T-helper 2 cell (primary cell): ENCODE measurements at places on chromosomes 6 and 20.

DNA sequence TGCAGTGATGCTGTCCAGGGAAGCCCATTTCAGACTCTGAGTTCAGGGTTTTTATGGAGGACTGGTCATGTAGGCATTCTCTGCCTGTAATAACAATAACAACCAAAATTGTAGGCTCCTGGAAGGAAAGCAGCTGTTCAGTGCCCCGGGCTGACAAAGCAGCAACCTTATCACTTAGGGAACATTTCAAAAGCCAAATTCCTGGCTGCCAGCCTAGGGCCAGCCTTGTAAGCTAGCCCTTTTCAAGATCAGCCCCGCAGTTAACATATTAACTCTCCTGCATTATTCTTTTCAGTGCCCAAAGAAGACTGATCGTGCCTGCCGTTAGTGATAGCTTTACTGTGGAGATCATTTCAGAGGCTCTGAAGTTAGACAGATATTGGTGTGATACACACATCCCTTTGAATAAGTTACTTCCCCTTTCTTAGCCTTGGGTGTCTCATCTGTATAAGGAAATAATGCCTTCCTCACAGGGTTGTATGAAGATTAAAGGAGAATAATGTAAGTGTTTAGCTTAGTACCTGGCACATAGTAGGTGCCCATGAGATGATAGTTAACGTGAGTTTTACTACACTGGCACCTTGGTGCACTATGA lies 44.1 kb downstream of the CTNNBL1 start:
- DNase-seq = no peak

DNA sequence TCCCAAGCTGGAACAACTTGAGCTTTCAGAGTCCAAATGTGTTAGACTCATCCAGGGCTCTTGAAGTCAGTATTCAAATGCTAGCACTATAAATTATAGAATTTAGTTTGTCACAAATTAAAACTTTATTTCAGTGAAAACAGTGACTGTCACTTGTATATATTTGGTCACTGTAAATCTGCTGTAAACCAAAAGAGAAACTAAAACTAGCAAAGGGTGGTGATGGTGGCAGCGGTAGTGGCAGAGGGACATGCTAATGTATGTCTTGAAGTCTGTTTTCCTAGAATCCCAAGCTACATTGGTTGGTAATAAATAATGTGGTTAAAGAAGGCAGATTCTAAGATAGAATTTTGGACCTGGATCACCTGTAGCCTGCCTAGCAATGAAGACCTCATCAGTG lies 140.4 kb upstream of the CENPW start:
- no peak for DNase-seq

DNA sequence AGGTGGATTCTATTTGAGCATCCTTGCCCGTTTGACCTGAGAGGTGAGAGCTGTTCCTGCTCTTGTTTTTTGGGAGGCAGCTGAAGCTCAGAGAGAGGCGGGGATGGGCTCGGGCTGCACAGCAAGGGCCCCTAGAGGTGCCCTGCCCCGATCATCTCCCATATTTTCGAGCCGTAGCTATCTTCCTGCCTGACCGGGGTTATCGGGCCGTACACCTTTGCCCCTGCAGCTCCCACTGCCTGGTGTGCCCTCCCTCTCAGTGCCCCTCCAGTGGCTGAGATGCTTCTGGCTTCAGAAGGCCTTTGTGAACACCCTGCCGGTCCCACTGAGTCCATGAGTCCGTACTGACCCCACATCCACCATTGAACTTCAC lies 6.7 kb downstream of the SRC start:
- DNase-seq = no peak

GRCh38 chr6:139376604-139377218 lies 2.3 kb upstream of the CITED2 start:
- no peak for DNase-seq

DNA sequence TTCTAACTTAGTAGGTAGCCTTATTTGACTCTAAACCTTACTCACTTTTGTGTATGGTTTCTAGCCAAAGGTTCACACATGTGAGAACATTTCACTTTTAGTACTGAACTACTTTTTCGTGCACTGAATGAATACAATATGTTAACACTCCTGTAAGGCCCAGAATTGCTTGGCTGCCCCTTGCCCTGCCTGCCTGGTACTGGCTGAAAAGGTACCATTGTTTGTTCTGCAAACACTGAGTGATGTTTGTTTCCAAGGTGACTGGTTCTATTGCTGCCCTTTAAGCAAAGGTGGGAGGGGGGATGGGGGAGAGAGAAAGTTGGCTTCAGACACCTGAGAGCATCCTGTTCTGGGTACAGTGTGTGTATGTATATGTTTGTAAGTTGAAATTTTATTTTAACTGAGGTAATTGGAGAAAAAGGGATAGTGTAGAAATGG lies 31.2 kb downstream of the RREB1 start:
- no peak for DNase-seq

GRCh38 chr6:13159300-13159699 lies 169.0 kb downstream of the TBC1D7 start:
- DNase-seq = no peak

DNA sequence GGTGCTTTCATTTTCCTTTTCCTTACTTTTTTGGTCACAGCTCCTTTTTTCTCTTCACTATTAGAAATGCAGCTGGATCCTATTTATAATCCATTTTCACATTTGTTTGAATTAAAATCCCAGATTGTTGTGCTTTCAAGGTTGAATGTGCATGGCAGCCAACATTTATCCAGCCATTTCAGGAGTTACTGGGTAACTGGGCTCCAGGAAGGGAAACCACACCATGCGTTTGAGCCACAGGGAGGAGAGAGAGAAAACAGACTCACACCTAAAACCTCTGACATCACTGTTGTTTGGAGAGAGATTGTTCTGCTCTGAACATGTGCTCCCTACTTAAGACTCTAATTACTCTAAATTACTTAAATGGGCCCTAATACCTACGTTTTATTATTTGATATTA lies 173.4 kb downstream of the BMP2 start:
- no peak for DNase-seq

- DNase-seq = no peak
Observed at GRCh38 chr6:42168650-42169049, 4.5 kb upstream of the GUCA1A start.

DNA sequence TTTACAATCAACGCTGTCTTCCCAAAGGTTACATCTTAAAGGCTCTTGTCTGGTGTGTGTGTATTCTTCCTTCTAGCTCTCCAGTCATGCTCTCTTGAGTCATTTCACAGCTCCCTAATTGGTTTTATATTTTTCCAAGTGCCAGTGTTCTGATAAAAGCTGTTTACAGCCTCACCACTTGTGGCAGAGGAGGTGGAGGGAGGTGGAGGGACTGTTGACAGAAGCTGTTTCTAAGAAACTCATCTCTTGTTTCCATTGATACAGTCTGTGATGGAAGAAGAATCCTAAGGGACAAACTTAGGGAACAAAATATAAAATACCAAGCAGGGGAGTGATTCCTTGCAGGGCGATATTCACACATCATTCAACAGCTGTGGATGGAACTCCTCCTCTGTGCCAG lies 64.0 kb downstream of the QRSL1 start:
- no peak for DNase-seq

DNA sequence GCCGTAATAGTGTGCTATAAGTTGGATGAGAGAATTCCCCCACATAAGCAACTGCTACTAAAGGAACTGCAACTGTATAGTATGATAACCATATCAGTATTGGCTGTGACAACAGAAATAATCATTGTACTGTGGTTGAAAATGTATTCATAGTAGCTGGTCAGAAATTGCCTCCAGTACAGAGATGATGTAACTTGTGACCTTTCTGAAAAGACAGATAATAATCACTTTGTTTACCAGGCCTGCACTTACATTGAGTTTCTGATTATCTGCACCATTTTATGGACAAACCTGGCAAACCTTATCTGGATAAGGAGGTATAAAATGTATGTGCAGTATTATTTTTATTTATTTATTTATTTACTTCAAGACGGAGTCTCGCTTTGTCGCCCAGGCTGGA lies 19.0 kb downstream of the CFAP206 start:
- no peak for DNase-seq

DNA sequence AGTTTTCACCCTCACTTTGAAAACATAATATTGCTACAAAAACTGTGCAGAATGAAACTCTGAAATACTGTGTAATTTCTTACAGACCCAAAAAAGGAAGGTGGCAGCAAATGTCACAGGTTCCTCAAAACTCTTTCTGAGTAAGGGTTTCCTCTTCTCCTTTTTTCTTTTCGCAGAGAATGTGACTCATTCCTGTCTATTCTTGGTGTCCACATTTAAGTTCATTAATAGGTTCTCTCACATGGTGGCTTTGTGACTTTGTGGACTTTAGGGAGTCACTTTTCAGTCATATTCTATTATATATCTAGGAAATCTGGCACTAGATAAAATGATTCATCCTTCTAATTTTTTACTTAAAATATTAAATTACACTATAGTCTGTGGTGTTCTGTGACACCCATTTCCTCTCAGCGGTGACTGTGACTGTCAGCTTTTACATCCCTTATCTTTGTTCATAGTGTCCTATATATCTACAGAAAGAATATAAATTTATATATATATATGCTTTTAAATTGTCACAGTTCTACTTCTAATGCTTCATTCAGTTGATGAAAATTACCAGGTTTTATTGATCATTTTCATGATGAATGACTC lies 126.8 kb upstream of the HCRTR2 start:
- no peak for DNase-seq

- no peak for DNase-seq
Observed at GRCh38 chr20:40443753-40444152, 245.3 kb downstream of the MAFB start.

DNA sequence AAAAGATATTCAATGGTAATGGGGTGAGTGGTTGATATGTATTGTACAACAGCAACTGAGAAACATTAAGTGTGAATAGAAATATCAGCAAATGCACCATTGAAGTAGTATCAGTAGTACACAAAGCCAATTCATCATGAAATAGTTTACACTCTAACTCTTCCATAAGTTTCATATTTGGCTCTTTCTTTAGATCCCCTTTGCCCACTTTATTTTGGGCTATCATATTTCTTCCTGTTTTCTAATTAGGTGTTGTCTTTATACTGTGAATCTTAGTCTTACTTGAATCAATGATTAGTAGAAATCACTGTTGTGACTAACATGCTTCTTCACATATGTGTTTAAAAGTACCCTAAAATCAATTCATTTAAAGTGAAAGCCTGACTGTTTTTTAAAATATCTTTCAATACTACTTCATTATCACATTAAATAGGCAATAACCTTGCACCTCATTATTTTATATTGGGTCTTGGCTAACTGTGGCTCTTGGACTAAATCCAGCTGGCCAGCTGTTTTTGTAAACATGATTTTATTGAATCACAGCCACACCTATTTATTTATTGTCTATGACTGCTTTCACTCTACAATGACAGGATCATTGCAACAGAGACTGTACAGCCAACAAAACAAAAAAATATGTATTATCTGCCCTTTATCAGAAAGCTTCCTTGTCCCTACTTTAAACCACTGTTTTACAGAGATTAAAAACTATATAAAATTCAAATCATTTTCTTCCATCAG lies 38.9 kb downstream of the EYS start:
- DNase-seq = no peak

- DNase-seq = no peak
Observed at GRCh38 chr6:33610067-33610466, 11.1 kb upstream of the ITPR3 start.

DNA sequence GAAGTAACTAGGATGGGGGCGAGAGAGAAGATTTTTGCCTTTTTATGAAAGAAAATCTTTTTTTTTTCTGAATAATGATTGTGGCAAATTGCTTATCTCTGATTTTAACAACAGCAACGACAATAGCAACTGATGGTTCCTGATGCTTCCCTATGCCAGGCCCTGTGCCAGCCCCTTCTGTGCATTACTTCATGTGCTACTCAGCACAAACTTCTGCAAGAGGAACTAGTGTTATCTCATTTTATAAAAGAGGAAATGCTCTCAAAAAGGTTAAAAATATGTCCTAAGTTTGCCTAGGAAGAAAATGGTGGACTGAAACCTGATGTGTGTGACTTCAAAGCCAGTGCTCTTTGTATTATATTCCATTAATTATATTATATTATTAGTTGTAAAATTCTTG lies 74.0 kb upstream of the RALGAPA2 start:
- no peak for DNase-seq

- DNase-seq = no peak
Observed at GRCh38 chr20:58005581-58006345, 222.7 kb downstream of the ANKRD60 start.

DNA sequence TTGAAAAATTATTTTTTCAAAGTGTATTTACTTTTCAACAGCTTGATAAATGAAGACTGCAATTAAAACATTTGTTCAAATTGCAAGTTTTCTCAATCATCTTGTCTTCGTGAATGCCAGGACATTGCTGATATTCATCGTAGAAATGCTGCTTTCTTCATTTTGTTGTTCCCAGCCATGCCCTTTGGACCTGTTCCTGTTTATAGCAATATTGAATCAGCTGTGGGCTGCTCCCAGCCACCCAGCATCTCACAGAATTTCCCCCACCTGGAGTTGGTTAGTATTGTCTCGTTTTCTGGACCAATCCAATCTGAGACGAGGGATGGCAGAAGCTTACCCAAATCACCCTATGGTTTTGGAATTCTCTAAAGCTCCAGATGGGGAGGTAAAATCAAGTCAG lies 40.8 kb downstream of the SLC22A2 start:
- no peak for DNase-seq
